ENCODE measurements at places on chromosomes 6 and 20. TPM values are rescaled to one million over a fixed set of nuclear protein-coding genes. Genes with fewer than 3 reads are reported as not detected.

BEND6 gene
- total RNA-seq = 0.32 TPM

DLL1 gene
- 16.0 TPM for total RNA-seq

PCED1A gene
- total RNA-seq = 54.8 TPM

GRCh38 chr20:12660918-12661317, 347.9 kb upstream of the SPTLC3 start:
- DNase-seq = no peak

DNA sequence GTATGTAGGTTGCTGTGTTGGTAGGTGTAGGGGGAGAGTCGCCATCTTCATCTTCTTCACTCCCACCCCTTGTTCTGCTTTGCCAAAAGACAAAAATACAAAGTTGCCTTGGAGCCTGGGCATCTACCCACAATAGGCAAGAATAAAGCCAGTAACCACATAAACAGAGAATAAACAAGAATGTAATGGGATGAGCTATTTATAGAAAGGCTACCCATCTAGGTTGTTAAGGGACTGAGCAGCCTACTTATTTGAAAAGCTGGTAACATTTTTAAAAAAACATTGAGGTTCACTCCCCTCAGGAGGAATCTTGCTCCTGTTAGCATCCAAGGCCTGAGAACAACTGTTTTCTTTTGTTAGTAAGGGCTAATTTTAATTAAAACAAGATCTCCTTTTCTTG, 301.4 kb upstream of the STXBP5 start:
- DNase-seq = no peak

DNA sequence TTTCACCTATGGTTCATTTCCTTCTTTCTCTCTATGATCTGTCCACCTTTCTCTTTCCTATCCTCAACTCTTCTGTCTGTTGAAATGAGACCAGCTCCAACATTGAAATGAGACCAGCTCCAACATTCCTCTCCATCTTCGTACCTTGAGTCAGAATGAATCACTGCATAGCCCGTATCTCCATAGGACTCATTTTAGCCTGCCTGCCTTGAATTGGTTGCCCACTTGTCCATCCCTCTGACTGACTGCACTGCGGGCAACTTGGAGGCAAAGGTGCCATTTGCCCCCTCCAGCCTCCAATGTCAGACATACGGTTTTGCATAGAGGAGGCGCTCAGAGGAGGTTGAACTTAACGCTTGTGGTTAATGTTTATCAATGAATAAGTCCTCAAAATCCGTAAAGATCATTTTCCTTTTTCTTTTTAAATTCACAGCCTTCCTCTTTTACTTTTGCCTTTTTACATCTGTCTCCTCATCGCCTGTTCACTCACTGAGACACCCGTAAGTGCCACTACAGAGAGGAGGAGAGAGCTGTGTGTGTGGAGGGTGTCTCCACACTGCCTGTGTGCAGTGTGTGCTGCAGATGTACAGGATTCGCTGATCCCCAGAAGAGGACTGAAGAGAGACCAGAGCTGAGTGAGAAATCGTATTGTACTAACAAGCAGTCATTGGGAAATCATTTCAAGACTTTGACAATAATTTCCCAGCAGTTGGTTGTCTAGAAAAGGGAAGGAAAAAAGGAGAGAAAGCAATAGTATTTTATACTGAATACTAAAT, 579.6 kb upstream of the MAP3K7 start:
- DNase-seq = no peak

- DNase-seq = no peak
These were observed 284.9 kb downstream of the PRKN start for GRCh38 chr6:162442687-162443086.

DNA sequence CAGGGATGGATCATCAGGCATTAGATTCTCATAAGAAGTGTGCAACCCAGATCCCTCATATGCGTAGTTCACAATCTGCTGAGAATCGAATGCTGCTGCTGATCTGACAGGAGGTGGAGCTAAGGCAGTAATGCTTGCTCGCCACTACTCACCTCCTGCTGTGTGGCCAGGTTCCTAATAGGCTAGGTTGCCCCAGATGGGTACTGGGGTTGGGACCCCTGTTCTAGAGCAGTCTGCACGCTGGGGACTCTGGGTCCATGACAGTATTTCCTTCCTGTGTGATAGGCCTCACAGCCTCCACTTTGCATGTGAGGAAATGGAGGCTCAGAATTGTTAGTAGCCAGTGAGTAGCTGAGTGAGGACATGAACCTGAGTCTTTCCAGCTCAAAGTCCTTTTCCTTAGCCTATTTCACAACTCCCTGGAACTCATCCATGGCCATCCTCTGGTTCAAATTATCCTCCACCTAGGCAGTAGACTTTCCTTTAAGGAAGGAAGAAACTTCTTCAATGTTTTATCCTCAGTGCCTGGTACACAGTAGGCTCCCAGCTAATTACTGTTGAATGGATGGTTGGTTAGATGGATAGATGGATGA, 117.2 kb downstream of the SYCP2 start:
- no peak for DNase-seq

DNA sequence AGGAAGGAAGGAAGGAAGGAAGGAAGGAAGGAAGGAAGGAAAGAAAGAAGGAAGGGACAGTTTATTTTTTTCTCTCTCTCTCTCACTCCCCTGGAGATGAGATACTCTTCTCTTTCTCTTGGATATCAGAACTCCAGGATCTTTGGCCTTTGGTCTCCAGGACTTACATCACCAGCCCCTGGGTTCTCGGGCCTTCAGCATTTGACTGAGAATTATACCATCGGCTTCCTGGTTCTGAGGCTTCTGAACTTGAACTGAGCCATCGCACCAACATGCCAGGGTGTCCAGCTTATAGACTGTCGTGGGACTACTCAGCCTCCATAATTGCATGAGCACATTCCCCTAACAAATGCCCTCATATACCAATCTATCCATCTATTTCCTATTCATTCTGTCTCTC, 69.4 kb upstream of the NRSN1 start:
- DNase-seq = no peak

Data from prostate gland (tissue), 2 donors.